Aorta (tissue), 5 donors: ENCODE measurements at places on chromosomes 3 and 15.

GRCh38 chr15:44101286-44101685, 93.8 kb downstream of the FRMD5 start:
- DNase-seq, result no peak

DNA sequence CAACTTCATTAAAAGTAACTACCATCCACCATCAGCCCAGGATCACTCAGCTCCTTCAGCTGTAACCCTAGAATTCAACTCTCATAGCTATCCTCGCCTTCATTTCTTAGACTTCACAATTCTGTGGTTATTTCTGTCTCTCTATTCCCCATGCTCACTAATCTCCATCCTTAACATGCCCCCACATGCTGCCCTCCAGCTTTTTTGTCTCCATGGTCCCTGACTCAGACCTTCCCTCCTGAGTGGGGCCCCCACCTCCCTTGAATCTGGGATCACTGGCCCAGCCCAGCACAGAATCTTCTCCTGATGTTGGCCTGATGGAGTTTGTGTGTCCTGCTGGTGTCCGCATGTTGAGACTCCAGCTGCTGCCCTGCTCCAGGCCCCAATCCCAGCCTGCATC, 41.7 kb downstream of the CHST14 start:
- DNase-seq, result no peak

DNA sequence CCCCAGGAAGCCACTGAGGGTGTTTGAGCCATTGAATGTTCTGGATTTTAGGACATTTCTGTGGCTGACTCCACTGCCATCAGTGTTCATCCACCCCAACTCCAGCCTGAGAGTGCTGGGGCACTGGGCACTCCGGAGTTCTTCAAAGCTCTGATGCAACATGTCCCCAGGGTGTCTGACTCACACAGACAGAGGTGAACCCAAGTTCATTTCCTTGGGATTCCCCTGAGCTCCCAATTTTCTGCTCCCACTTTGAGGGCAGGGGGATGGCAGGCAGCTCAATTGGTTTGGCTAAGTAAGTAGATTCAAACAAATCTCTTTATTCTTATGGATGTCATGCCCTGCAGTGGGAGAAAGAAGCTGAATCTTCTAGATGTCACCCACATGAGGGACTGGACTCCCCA, 2.2 kb downstream of the STRA6 start:
- peak; percentile 80 for DNase-seq

- no peak for DNase-seq
Measured at GRCh38 chr3:16183601-16184270, 9.3 kb downstream of the GALNT15 start.

- DNase-seq, result no peak
Measured at GRCh38 chr3:1447452-1447851, 354.6 kb downstream of the CNTN6 start.

DNA sequence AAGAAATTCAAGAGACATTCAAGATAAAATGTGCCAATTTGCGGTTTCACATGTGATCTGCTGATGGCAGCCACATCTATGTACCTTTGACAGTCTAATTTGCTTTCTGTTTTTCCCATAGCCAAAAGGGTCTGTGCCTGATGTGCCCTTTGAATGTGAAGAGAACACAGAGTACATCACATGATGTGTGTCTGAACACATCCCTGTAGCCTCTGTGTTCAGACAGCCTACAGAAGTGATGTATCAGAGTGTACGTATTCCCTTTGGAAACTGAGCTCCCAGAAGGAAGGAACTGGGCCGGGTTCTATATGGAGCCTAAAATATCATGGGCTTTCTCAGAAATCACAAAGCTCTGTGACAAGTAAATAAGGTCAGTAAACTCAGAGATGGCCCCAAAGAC, 52.4 kb downstream of the BOC start:
- DNase-seq, result no peak

- no peak for DNase-seq
Measured at GRCh38 chr15:52727815-52728214, 48.6 kb upstream of the ATOSA start.

GRCh38 chr3:110620118-110620517, 451.5 kb upstream of the NECTIN3 start:
- DNase-seq, result no peak

DNA sequence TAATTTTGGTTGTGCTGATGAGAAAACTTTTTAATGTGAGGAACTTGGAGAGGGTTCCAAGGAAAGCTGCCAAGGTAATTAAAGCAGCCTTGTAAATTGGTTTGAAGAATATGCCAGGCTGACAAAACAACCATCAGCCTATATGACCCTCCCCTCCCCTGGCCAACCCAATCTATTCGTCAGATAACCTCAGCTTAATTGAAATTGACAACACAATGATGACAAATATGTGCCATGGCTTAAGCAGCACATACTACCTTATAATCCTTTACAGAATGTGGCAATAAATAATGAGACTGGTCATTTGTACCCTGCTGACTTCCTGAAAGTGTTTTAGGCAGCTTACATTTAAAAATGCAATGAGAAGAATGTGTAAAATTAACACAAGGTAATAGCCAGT, 118.2 kb downstream of the EFHB start:
- DNase-seq, result no peak

GRCh38 chr15:73325191-73325861, 43.4 kb downstream of the HCN4 start:
- no peak for DNase-seq

GRCh38 chr3:154188846-154189245, 67.7 kb downstream of the ARHGEF26 start:
- no peak for DNase-seq

GRCh38 chr15:50218291-50218690, 36.3 kb downstream of the SLC27A2 start:
- no peak for DNase-seq

GRCh38 chr15:89531796-89532537, 35.6 kb upstream of the RHCG start:
- DNase-seq, result no peak

DNA sequence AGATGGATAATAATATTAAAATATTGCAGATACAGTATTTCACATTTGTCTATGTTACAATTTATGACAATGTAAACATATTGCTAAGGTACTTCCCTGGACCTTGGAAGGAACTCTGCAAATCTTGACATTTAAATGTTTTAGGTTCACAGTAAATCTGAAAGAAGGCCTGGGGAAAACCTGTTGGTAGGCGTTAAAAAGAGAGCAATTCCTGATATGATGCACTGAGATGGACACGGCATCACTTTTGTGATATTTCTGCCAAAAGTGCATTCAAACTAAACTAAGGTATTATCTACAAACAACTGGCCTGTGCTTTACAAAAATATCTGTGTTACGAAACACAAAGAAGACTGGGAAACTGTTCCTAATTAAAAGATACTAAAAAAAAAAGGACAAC, 6.1 kb upstream of the TP63 start:
- DNase-seq, result no peak

- DNase-seq, result no peak
Measured at GRCh38 chr15:66704803-66705153, 2.7 kb downstream of the SMAD6 start.

DNA sequence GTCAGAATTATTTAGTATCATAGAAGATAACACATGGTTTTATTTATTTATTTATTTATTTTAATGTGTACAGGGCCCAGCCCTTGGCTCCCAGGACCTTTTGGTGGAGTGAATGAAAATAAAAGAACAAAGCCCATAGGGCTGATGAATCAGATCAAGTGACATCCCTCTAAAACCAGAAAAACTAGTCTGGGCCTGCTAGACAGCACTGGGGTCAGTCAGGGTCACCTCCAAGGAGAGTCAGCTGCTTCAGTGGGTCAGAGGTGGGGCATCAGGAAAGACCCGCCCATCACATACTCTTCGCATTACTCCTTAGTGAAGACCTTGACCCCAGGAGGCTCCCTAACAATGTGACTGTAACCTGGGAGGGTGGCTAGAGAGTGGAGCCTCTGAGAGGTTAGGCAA, 12.8 kb downstream of the PPCDC start:
- DNase-seq, result no peak

DNA sequence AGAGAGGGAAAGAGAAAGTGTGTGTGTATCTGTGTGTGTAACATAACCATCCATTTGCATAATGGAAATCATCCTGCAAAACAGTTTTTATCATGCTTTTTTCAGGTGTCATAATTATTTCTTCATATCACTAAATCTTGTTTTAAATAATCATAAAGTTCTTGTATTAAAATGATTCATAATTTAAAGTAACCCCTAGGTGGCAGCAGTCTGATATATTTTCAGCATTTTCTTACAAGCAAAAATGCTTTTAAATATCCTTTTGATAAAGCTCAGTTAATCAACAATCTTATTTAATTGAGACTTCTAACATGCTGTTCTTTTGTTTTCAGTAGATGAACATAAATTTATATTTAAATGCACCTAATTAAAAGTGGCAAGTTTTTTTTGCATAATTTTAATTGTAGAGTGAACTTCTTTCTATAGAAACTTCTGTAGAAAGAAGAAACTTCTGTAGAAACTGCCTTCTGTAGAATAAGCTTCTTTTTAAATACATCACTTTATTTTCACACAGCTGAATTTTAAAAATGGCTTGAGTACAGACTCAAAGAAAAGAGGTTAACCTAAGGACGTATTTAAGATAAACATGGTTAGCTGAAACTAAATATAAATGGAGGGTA, 72.5 kb downstream of the OPA1 start:
- no peak for DNase-seq

DNA sequence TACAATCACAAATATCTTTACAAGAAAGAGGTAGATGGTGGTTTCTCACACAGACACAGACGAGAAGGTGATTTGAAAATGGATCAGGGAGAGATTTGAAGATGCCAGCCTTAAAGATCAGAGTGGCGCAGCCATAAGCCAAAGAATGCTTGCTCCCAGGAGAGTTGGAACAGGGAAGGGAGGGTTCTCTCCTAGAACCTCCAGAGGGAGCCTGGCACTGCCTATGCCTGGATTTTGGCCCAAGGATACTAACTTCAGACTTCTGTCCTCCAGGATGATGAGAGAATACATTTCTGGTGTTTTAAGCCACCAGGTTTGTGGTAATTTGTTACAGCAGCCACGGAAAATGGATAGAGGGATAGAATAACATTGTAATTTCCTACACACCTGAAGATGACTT, 279.1 kb downstream of the FAM43A start:
- DNase-seq, result no peak

DNA sequence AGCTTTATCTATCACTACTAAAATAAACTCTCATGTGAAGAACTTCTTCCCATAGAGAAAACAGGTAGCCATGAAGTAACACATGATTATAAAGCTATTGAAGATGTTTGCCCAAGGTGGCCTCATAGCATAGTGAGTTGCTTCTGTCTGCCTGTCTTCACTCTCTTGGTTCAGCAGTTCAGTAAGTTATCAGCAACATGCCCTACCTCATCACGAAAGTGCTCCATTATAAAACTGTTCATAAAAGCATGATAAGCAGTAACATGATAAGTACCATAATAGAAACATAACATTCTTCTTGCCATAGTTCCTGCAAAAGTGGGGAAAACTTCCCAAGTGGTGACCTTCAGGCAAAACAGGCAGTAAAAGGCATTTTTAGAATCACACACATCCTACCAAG, 45.6 kb downstream of the MRPL3 start:
- no peak for DNase-seq

GRCh38 chr3:120841264-120841663, 66.7 kb upstream of the STXBP5L start:
- DNase-seq, result no peak

- no peak for DNase-seq
Measured at GRCh38 chr3:45065373-45065720, 39.2 kb downstream of the CLEC3B start.

- DNase-seq, result no peak
Measured at GRCh38 chr3:111470032-111470431, 72.0 kb upstream of the CD96 start.

- DNase-seq, result peak; percentile 52
Measured at GRCh38 chr3:160400702-160401150, 1.3 kb downstream of the SMC4 start.

- no peak for DNase-seq
Measured at GRCh38 chr15:68606375-68606774, 27.6 kb downstream of the CORO2B start.

- no peak for DNase-seq
Measured at GRCh38 chr3:177127008-177127407, 70.3 kb downstream of the TBL1XR1 start.

DNA sequence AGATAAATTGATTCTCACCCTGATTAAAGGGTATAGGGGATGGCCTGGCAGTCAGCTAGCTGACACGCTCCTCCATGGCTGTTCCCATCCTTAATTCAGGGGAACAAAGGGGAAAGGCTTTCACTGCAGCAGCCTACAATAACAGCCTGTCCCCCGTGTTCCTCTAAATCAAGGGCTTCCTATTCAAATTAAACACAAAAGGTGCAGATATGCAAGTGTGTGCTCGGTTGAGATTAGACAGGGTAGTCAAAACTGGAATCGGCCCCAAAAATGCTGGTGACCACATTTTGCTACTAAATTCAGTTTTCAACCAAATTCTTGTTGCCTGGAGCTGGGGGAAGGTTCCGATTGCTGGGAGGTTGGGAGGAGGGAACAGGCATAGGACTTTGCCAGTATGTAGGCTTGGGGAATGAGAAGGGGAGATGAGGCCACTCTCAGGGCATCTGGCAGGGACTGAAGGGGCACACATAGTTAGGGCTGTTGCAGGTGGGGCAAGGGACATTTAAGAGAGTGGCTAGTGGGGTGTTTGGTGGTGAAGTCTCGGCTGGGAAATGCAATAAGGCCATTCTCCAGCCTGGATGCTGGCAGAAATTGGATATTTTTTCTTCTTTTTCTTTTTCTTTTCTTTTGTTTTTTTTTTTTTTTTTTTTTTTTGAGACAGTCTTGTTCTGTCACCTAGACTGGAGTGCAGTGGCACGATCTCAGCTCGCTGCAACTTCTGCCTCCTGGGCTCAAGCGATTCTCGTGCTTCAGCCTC, 32.9 kb upstream of the CTSH start:
- no peak for DNase-seq

- DNase-seq, result no peak
Measured at GRCh38 chr3:117817103-117817502, 1107.5 kb downstream of the TUSC7 start.

DNA sequence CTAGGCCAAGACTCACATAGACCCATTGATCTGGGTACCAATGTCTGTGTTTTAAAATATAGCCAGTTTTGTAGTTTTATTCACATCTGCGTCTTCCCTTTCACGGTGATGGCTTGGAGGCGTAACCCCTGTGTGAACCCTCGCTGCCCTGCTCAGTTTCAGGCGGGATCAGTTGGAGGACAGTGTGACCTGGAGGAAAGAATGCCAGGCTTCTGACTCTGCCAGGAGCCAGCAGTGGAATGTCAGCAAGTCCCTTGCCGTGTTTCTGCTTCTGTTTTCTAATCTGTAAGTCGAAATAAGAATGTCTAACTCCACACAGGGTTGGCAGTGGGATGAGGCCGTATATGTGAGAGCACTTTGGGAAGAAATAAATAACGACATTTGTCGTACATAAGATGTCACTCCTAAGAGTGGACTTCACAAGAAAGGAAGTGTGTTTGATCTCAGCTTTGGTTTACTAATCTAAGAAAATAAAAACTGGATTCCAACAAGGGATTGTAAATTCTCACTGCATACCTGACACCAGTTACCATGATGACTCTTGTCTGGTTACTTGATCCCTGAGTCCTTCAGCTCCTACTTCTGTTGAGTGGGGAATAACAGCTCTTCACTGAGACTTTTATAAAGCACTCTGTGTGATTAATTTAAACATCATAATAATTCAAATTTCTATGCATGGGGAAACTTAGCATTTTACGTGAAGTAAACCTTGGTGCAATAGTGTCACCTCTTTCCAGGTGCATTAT, 6.3 kb upstream of the CA12 start:
- no peak for DNase-seq

GRCh38 chr3:191070762-191071403, 128.2 kb upstream of the OSTN start:
- no peak for DNase-seq

GRCh38 chr3:194080913-194081800, 54.8 kb upstream of the HES1 start:
- no peak for DNase-seq
